ENCODE measurements at places on chromosomes 1 and 21.
A peak's percentile ranks its signal among the peaks of the same experiment; 100 is the strongest.

DNA sequence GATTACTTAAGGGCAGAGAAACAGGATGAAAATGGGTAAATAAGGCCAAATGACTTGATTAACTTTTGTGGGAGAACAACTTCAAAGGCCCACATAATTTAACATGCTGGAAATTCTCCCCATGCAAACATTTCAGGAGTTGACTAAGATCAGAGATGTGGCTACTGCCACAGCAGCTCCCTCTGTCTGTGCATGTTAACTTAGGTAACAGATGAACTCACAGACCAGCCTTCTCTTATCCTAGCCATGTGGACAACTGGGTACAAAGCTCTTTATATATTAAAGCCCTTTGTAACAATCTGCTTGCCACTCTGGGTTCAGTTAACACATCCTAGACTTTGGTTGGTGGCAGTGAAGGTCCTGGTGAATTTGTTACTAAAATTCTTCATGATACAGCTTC, 33.2 kb downstream of the BEND5 start:
- no peaks in the 10 kb centered on the region for H3K36me3 ChIP-seq
- no peaks in the 10 kb centered on the region for H3K4me1 ChIP-seq
- H3K4me3 ChIP-seq = no peak overlapping the region
- no peaks in the 10 kb centered on the region for H3K27me3 ChIP-seq

DNA sequence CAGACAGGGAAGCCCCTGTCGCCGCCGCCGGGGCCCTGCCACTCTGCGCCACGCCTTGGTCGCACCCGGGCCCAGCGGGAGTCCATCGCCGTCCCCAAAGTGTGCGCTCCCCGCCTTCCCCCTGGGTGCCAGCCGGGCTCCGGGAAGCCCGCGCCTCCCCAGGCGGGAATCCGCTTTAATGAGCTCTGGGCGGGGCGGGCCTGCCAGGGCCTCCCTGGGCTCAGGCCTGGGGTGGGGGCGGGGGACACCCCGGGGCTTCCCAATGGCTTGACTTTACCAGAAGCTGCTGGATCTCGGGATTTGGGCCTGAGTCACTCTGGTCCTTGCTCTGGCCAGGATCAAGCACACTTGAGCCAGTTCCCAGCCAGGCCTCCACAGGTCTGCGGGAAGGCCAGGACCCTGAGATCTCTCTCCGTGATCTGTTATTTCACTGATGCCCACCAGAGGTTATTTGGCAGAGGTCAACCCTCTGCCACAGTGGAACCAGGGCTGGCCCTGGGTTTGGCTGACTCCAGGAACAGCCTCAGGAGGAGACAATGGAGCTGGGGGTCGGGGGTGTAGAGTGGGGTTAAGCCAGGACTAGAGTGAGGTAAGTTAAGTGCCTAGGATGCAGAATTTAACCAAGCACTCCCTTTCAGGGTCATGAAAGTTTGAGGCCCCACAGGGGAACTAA, 178.4 kb upstream of the EDN2 start:
- no peaks in the 10 kb centered on the region for H3K36me3 ChIP-seq
- peak overlapping the region; percentile 77 for H3K27ac ChIP-seq
- peaks cover 45% of the 10 kb centered on the region for H3K4me1 ChIP-seq
- H3K4me3 ChIP-seq = peak overlapping the region; percentile 71
- H3K27me3 ChIP-seq = peaks cover 5% of the 10 kb centered on the region

- H3K4me1 ChIP-seq = no peaks in the 10 kb centered on the region
- no peaks in the 10 kb centered on the region for H3K36me3 ChIP-seq
- no peak overlapping the region for H3K4me3 ChIP-seq
- no peak overlapping the region for H3K27ac ChIP-seq
These were observed 31.8 kb upstream of the CSF3R start for GRCh38 chr1:36514501-36514900.

DNA sequence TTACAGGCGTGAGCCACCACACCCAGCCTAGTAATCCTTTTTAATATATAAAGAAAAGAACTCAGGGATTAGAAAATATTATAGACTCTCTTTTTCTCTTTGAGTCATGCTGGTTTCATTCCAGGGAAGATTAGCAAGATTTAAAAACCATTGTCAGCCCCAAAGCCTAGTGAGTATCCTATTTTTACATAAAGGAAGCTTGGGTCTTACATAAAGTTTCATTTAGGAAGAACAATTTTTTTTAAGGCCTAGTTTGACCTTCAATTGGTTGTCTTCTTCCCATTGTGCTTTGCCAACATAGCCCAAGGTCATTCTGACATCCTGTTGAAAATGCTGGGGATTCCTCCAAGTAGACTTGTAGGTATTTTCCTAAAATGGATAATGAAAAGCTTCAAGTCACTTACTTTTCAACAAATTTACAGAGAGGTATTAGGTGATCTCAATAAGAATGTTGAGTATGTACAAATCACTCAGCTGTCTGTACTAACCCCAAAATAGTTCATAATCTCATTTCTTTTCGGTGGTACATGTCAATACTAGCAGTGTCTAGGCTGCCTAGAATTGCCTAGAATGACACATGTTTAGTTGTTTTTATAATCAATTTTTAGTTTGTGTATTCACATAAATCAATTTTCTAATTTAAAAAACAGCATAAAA, 4.3 kb upstream of the KIF14 start:
- H3K4me1 ChIP-seq = peaks cover 17% of the 10 kb centered on the region
- no peak overlapping the region for H3K27ac ChIP-seq

DNA sequence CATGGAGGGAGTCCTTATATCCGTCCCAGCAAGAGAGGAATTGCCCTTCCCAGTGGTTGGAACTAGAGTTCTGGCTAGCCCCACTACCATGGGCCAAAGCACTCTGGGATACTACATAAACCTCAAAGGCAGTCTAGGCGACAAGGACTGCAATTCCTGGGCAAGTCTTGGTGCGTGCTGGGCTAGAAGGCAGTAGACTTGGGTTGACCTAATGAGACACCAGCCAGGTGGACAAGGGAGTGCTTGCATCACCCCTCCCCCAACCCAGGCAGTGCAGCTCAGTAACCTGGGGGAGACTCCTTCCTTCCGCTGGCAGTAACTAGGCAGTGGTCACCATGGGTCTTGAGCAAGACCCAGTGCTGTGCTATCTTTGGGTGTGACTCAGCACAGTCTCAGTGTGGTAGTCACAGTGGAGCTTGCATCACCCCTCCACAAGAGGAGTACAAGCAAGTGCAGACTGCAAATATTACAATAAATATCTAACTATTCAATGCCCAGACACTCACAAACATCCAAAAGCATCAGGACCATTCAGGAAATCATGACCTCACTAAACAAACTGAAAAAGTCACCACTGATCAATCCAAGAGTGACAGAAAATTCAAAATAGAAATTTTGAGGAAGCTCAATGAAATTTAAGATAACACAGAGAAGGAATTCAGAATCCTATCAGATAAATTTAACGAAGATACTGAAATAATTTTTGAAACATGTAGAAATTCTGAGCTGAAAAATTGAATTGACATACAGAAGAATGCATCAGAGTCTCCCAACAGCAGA, 84.7 kb upstream of the LYPLAL1 start:
- no peaks in the 10 kb centered on the region for H3K4me1 ChIP-seq
- peaks cover 2% of the 10 kb centered on the region for H3K27me3 ChIP-seq
- no peak overlapping the region for H3K27ac ChIP-seq
- no peaks in the 10 kb centered on the region for H3K36me3 ChIP-seq
- DNase-seq = no peak

- no peak overlapping the region for H3K4me3 ChIP-seq
- H3K4me1 ChIP-seq = no peaks in the 10 kb centered on the region
- no peak for DNase-seq
- H3K36me3 ChIP-seq = no peaks in the 10 kb centered on the region
These were observed 30.1 kb downstream of the KCNJ6 start for GRCh38 chr21:37886120-37886519.

DNA sequence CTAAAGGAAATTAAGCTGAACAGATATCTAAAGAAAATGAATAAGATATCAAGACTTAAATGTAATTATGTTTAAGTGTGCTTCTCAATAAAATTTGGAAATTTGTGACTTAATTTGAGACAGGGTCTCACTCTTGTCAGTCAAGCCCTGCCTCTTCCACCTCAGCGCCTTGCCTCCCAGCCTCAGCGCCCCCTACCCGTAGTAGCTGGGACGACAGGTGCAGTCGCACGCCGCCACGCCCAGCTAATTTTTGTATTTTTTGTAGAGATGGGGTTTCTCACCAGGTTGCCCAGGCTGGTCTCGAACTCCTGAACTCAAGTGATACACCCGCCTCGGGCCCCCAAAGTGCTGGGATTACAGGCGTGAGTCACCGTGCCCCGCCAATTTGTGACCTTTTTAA, 117.0 kb downstream of the CLEC20A start:
- H3K27ac ChIP-seq = no peak overlapping the region
- H3K27me3 ChIP-seq = no peaks in the 10 kb centered on the region
- no peak overlapping the region for H3K4me3 ChIP-seq
- DNase-seq = no peak
- H3K4me1 ChIP-seq = no peaks in the 10 kb centered on the region

- H3K4me1 ChIP-seq = no peaks in the 10 kb centered on the region
- peaks cover 2% of the 10 kb centered on the region for H3K27me3 ChIP-seq
- H3K4me3 ChIP-seq = no peak overlapping the region
- DNase-seq = no peak
- H3K27ac ChIP-seq = no peak overlapping the region
These were observed 601.9 kb downstream of the MRPL39 start for GRCh38 chr21:25005388-25005787.

DNA sequence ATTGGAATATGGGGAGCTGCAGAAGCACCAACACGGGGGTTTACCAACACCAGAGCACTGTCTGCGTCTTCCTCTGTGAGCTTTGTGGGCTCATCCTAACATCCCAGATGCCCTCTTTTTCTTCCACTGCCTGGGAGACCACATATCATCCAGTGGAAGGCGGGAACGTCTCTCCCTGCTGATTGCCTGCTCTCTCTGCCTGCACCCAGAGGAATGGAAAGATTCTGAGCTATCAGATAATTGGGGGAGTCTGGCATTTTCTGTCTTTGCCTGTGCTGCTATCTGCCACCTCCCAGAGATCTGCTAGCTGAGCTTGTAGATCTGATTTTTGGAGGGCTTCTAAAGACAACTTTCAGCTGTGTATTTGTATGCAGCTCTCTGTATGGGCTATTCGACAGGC, 166.2 kb upstream of the PLXNA2 start:
- H3K36me3 ChIP-seq = no peaks in the 10 kb centered on the region
- no peaks in the 10 kb centered on the region for H3K4me1 ChIP-seq
- H3K27me3 ChIP-seq = peaks cover 2% of the 10 kb centered on the region
- H3K27ac ChIP-seq = no peak overlapping the region
- no peak for DNase-seq

DNA sequence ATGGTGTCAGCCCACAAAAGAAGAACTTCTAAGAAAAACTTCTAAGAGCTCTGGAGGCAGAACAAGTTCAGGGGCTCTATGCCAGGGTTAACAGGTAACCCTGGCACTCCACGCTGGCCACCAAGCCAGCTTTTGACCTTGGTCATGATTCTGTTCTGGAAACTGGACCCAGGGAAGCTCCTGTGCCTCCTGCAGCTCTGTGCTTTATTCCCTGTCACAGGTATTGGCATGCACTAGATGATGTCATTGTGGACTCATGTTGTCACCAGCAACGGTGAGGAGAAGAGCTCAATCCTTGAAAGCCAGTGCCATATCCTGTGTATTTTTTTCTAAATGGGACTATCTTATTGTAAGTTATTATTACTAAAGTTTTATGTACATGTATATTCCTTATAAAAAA, 56.7 kb upstream of the GCLM start:
- H3K27me3 ChIP-seq = no peaks in the 10 kb centered on the region
- H3K4me1 ChIP-seq = no peaks in the 10 kb centered on the region
- H3K4me3 ChIP-seq = no peak overlapping the region
- no peak overlapping the region for H3K27ac ChIP-seq
- DNase-seq = no peak

DNA sequence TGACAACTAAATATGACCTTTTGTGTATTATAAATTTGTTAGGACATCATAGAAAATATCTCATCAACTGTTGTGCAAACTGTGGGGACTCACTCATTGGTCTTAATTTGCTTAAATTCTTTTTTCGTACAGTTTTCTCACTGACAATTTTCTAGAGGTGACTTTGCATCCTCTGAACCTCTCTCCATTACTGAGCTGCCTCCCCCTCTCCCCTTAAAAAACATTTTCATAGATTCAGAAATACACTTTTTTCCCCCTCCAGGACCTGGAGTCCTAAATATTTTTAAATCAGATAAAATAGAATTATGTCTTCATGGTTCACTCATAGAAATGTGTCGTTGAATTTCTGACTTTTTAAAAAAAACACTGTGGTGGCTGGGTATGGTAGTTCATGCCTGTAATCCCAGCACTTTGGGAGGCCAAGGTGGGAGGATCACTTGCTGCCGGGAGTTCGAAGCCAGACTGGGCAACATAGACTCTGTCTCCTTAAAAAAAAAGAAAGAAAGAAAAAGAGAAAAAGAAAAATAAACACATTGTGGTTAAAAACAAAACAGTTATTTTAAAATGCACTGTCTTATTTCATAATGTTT, 1.5 kb downstream of the CNST start:
- no peak for DNase-seq
- peak overlapping the region; percentile 99 for H3K4me3 ChIP-seq
- peak overlapping the region; percentile 98 for H3K27ac ChIP-seq
- H3K27me3 ChIP-seq = peaks cover 5% of the 10 kb centered on the region
- peaks cover 78% of the 10 kb centered on the region for H3K4me1 ChIP-seq
- H3K36me3 ChIP-seq = no peaks in the 10 kb centered on the region

DNA sequence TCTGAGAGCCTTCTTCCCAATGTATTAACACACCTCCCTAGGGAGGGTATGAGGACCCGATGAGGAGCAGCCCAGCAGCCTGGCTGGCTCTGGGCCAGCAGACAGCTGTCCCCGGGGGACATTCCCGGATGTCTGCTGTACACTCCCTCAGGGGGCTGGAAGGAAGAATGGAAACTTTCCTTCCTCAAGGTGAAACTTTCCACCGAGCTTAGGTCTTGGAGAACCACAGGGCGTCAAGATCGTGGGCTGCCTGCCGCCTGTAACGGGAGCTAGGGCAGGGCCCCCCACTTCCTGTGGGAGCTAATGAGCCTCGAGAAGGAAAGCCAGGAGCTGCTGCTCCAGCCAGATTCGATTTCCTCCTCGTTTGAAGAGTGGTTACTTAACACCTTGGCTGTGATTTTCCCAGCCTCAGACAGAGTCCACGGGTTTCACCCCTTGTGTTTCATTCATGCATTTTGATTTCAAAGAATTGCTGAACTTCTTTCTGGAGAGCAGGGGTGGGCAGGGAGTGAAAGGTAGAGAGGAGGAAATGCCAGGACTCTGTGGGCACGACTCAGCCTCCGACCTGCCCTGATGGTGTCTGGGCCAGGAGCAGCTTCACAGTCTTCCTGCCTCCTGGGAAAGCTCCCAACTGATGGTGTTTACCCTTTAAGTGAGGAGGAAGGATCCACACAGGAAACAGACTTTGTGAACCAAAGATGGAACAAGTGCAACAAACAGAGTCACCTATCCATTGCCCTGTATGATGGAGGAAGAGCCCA, 29.7 kb downstream of the UBE2T start:
- H3K4me1 ChIP-seq = peaks cover 3% of the 10 kb centered on the region
- no peak for DNase-seq
- peaks cover 2% of the 10 kb centered on the region for H3K27me3 ChIP-seq
- peaks cover 6% of the 10 kb centered on the region for H3K36me3 ChIP-seq
- H3K4me3 ChIP-seq = no peak overlapping the region

- H3K4me1 ChIP-seq = no peaks in the 10 kb centered on the region
- peaks cover 3% of the 10 kb centered on the region for H3K36me3 ChIP-seq
- no peaks in the 10 kb centered on the region for H3K27me3 ChIP-seq
- no peak for DNase-seq
- no peak overlapping the region for H3K4me3 ChIP-seq
These were observed 33.4 kb upstream of the NTPCR start for GRCh38 chr1:232917053-232917452.

Data from immature natural killer cell (primary cell).